Posterior vena cava (tissue), 2 donors: ENCODE measurements at places on chromosomes 1 and 21.

GRCh38 chr1:64896551-64896950, 69.8 kb downstream of the JAK1 start:
- no peak for DNase-seq

DNA sequence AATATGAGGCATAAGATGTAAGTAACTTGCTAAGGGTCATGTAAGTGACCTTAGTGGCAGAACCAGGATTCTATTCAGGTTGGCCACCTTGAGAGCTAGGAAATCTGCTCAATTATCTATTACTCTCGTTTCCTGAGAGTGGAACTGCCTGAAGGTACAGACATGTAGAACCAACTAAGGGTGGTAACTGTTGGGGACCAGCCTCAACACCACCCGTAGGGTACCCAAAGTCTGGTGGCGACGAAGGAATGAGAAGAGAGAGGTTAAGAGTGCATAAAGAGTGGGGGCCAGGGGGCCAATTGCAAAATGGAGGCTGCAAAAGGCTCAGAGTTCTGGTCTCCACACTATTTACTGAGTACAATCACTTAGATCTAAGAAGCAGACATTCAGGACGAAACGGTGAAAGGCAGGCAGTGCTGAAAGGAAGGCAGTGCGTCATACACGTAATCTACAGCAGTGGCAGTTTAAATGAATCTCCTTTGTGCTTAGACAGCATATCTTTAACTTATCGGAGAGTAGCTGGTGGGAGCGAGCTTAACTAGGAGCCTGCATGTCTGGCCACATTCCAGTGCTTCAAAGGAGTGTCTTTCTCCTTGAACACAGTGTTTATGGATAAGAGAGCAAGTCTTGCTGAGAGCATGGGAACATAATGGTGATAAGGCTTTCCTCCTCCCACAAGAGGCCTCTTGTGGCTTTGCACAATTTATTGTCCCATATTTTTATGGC, 25.0 kb downstream of the SRSF4 start:
- DNase-seq = no peak

- DNase-seq = no peak
Measured at GRCh38 chr1:45116340-45116739, 90.1 kb downstream of the ZSWIM5 start.

- DNase-seq = no peak
Measured at GRCh38 chr21:21018821-21019220, 20.6 kb downstream of the NCAM2 start.

DNA sequence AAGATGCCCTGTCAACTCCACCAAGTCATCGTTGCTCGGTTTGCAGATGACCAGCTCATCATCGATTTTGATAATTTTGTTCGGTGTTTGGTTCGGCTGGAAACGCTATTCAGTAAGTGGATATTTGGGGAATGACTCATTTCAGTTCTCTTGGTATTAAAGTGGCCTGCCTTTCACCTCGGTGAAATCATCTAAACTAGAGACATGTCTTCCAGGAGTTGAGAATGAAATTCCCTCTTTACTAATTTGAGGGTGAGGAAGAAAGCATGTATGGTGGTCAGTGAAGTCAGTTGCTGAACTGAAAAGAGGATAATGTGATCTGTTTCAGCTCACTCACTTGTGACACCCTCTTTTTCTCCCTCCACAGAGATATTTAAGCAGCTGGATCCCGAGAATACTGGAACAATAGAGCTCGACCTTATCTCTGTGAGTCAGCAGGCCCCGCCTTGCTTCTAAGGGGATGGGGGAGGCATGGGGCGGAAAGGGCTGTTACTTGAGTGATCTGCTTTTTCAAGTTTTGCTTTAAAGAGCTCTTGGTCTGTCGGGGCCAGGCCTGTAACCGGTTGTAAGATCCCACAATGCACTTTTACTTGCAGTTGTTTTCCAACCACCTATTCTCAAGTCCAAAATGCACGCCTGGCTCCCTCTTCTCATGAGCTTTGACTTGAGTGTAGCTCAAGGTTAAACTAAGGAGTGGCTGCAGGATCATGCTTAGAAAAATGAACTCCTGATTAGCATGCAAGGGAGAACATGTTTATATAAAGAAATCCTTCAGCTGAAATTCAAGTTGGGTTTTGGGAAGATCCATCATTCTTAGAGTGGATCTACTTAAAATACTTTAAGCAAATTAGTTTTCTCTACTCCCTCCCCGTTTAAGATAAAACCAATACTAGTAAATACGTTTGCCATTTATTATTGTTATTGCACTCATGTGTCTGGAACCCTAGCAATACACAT, 59.8 kb downstream of the CAPN2 start:
- DNase-seq = peak; percentile 92

DNA sequence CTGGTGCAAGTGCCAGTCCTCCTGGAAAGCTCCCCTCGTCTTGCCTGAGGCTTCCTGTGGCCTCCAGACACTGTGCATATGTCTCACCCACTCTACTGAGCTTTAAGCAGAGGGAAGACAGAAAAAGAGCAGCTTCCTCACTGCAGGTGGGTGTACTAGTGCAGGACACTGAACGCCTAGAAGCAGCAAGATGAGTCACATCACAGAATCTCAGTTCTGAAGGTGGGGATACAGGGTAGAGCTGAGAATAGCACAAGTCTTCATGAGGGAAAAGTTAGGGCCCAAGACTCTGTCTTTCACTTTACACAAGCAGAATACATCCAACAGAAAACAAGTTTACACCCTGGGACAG, 37.4 kb downstream of the PCAT6 start:
- DNase-seq = no peak

DNA sequence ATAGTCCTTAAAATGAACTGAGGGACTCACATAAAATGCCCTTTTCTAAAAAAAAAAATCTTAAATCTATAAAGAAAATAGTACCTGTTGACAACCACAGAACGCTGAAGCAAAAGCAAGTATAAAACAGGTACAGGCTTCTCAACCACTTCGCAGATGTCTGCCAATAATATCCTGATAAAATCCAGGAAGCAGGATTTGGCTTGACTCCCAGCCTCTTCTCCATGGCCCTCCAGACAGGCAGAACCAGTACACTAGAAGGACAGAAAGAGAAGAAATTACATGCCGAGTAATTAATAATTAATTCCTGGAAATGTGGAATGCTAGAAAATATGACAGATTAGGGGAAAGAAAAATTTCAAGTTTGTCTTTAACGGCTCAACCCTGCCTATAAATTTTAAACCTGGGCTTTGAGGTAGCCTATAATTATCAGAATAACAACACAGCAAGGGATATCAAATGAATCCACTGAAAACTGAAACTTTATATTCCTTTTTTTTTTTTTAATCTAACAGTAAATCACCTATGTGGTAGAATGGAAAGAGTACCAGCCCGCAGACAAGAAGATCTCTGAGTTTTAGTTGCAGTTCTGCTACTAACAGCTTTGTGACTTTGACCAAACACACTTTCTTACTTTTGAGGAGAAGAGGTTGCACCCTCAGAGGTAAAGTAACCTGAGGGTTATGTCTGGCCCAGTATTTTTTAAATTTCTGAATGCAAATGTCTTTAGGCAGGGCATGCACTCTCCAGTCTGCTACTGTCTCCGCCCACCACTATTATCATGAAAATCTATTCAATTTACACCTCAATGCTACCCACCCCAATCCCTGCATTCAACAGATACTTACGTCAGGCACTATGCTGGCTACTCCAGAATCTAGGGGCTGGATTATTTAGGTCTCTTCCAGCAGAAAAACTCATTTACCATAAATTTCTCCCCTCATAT, 2.7 kb downstream of the KIAA0319L start:
- DNase-seq = no peak

DNA sequence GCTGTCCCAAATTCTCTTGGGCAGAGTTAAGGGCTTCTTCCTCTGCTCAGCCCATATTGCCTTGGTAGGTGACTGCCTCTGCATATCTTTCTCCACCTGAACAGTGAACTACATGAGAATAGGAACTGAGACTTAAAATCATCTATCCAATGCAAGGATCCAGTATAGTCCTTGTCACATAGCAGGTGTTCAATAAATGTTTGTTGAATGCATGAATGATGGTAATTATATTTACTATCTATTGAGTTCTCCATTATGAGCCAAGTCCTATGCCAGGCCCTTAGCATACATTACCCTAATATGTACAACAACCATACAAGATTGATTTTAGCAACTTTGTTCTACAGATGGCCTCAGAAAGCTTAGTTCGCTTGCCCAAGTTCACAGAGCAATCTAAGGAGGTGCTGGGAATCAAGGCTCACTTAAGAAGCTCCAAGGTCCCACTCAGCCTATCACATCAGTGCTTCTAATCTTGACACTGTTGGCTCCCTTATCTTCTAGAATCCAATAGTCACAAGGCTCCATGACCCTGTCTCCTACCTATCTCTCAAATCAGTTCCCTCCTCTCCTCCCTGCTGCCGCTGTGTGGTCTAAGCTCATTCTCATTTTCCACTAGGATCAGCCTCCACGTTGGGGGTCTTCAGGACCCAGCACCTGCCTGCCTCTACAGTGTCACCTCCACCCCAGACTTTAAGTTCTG, 2.2 kb upstream of the CDK18 start:
- DNase-seq = no peak

GRCh38 chr21:25179116-25179515, 428.2 kb downstream of the MRPL39 start:
- DNase-seq = no peak

DNA sequence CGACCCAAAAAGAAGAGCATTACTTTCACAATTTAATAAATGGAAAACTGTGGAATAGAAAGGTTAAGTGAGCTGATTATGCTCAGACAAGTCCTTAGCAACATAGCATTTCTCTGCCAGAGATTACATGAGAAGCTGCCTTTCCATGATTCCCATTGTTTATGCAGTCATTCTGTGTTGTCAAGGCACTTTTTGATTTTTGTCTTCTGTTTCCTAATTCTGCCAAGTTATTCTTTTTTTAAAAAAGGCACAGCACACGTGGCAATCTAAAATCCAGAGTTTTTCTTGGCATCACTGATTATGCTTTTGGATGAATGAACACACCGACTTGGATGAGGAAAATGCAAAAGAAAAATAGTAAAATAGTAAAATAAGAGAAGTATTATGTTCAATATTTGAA, 185.0 kb downstream of the RGS7 start:
- no peak for DNase-seq

DNA sequence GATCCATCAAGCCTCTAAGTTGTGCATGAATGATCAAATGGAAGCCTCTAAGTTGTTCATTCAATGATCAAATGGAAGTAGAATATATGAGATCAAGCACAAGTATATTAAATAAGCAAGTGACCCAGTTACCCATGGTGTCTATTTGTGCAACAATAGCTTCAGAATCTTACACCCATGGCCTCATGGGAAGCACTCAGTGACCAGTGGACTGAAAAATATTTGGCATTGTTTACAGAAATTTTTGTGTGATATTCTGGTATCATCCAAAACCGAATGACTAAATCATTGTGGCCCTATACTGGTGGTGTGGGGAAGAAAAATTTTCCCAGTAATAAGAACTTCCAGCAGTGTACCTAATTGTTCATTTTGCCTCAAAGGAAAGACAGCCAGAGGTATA, 46.6 kb downstream of the DUSP10 start:
- DNase-seq = no peak

GRCh38 chr21:42624095-42624790, 29.2 kb upstream of the PDE9A start:
- DNase-seq = no peak

DNA sequence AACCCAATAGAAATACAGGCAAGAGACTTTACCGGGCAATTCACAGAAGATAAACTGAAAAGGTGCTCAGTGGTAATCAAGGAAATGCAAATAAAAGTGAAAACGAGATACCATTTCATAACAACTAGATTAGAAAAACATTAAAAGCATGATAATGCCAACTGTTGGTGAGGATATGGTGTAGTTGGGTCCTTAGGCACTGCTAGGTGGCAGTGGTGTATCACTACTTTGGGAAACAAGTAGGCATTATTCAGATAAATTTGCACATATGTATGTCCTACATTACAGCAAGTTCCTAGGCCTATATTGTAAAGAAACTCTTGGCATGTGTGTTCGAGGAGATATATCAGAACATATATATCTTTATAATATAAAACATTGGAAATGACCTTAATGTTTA, 31.0 kb downstream of the AZIN2 start:
- no peak for DNase-seq

GRCh38 chr1:232556351-232556750, 73.6 kb downstream of the SIPA1L2 start:
- no peak for DNase-seq

DNA sequence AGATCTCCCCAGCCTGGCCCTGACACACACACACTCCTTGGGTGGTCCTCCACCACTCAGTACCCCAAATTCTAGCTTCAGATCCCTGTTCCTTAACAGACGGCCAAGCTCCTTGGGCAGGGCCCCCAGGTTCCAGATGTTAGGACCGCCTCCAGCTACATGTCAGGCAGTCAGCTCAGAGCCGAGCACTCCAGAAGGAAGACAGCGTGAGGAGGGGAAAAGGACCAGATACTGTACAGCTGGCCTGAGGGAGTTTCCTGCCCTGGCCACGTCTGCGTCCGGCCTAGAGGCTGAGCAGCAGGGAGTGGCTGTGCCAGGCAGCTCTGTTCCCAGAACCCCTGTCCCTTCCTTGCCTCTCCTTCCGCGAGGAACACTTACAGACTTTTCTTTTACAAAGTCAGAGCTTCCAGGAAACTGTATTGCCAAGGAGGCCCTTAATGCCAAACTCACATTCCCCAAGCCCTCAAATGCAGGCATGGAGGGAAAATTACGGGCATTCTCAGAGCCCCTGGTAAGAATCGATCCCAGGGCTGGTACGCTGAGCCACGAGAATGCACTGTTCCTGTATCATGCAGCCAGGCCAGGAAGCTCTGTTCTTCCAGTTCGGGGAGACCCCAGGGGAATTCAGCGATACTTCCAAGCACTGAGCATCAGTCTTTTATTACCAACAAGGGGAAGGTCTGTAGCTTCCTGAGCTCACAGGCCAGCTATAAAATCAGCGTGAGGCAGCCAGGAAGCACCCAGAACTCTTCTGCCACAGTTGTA, 45.2 kb upstream of the CNTN2 start:
- no peak for DNase-seq

GRCh38 chr1:232629250-232630046, 485 bp downstream of the SIPA1L2 start:
- DNase-seq = peak; percentile 90

- no peak for DNase-seq
Measured at GRCh38 chr1:18104546-18105100, 3.0 kb upstream of the IGSF21 start.

- peak; percentile 96 for DNase-seq
Measured at GRCh38 chr21:34614628-34615486, at the start of gene RCAN1. Gene RCAN1 (minus strand): TSS chr21:34615113. CDS start chr21:34615011, 102 bp downstream.

- DNase-seq = peak; percentile 8
Measured at GRCh38 chr1:117611894-117612483, 6.1 kb downstream of the TENT5C start.

- no peak for DNase-seq
Measured at GRCh38 chr1:173064011-173064410, 13.3 kb upstream of the TNFSF18 start.

GRCh38 chr1:113949007-113949406, 19.9 kb downstream of the HIPK1 start:
- DNase-seq = no peak

GRCh38 chr1:8976896-8977450, 31.3 kb downstream of the CA6 start:
- no peak for DNase-seq

- no peak for DNase-seq
Measured at GRCh38 chr1:76190749-76191424, 116.3 kb downstream of the ST6GALNAC3 start.
